ENCODE measurements at places on chromosomes 16 and 17.

DNA sequence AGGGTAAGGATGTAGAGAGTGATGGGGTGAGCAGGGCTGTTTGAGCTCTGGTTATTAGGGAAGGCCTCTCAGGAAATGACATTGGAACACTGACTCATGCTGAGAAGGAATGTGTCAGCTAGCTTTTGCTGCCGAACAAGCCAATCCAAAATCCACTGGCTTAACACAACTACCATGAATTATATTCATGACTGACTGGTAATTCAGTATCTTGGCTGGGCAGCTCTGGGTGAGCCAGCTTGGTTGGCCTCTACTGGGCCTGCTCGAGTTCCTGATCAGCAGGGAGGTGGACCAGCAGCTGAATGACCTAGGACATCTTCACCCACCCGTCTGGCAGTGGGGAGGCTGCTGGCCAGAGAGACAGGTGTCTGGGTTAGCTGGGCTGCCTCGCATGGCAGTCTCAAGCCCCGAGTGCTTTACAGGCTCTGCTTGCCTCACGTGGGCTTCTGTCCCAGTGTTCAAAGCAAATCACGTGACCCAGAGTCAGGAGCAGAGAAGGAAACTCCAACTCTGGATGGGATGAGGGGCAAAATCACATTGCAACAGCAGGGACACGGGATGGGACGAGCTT, 209.4 kb downstream of the KATNIP start:
- no peak for DNase-seq

DNA sequence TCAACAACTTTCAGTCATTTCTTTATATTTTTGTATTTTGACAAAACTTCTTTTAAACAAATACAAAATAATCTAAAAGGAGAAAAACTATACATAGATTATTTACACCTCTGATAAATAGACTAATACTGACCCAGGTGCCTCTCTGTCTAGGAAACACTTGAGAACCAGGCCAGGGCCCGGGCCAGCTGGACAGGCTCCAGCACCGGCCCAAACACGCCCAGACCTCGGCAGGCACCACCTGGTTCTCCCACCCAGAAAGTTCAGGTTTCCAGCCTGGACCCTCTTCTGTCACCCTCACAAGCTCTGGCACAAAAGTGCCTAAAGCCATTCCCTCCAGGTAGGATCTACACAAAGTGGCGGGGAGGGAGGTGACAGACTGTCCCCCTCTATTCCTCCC, 97.0 kb upstream of the DNAH17 start:
- DNase-seq = no peak

- DNase-seq = no peak
Observed at GRCh38 chr17:76420356-76421043, 32.5 kb downstream of the UBE2O start.

DNA sequence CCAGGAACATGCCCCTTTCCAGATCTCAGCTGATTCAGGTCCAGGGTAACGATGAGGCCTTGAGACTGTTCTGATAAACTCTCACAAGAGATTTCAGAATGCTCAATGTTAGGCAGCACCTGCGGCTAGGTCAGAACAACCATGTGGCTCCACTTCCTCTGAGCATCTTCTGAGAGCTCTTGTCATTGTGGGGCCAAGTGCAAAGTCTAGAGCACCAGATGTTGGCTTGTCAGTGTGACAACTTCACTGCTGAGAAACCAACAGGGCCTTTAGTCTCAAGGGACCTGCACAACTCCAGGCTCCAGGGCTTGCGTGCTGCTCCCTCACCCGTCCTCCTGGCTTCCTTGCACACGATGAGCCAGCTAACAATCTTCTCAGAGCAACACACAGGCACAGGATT, 29.0 kb downstream of the FCSK start:
- DNase-seq = no peak

GRCh38 chr17:41581366-41582060, 5.2 kb downstream of the KRT14 start:
- DNase-seq = no peak

- DNase-seq = peak; percentile 78
Observed at GRCh38 chr17:13030459-13031300, 12.9 kb upstream of the ELAC2 start.

All from hematopoietic multipotent progenitor cell treated with erythropoietin and hydrocortisone succinate and interleukin-3 and kit ligand, for 4 days (in vitro differentiated cells).